ENCODE measurements at places on chromosomes 12 and 14.

DNA sequence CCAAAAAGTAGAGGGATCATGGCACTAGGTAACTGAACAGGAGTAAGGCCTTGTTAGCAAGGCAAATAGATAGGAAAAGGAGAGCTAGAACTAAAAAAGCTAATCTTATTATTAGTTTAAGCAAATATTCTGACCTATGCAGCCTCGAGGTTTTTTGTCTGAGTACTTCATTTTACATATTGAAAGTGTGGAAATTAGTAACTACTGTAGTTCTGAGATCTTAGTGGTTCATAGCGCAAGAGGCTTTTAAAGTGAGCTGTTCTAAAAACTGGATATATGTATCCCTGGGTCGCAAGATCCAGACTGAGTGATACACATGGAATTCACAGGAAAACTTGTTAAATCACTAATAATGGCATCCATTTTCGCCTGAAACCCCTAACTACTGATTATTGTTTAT lies 411.0 kb upstream of the SOX5 start:
- no peak for DNase-seq

GRCh38 chr12:25236626-25237025 lies 14.1 kb downstream of the KRAS start:
- no peak for DNase-seq

GRCh38 chr12:123097561-123098084 lies 53.3 kb downstream of the PITPNM2 start:
- DNase-seq = no peak

- no peak for DNase-seq
Observed at GRCh38 chr14:55265197-55265596, 6.0 kb upstream of the FBXO34 start.

DNA sequence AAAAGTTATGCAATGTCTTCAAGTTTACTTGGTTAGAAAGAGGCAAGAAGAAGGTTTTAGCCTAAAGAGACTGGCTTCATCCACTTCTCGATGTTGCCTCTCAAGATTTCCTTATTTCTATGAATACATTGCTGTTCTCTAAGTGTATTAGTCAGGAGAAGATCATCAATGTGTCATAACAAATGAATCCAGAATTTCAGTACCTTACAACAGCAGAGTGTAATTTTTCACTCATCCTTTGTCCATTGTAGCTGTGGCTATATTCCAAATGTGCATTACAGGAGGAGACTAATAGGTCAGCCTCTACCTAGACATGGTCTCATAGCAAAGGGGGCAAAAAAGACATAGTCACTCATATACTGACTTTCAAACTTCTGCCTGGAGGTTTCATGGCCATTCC lies 579.1 kb downstream of the PRKD1 start:
- DNase-seq = no peak

GRCh38 chr12:75727577-75727976 lies 216.2 kb upstream of the KRR1 start:
- DNase-seq = no peak

DNA sequence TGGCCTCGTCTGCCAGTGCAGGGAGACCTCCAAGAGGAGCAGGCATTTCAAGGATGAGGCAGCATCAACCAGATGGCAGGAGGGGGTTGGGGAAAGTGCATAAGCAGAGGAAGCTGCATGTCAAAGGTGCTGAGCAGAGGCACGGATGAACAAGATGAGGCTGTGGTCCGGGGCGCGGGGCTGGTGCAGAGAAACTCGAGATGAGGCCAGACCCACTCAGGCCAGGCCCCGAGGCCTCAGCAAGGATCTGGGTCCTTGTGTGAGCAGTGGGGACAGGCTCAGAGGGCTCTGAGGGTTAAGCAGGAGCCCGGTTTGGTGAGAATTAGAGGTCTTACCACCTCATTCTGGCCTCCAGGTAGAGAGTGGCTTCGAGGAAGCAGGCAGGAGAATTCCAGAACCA lies 98.8 kb downstream of the DICER1 start:
- no peak for DNase-seq

DNA sequence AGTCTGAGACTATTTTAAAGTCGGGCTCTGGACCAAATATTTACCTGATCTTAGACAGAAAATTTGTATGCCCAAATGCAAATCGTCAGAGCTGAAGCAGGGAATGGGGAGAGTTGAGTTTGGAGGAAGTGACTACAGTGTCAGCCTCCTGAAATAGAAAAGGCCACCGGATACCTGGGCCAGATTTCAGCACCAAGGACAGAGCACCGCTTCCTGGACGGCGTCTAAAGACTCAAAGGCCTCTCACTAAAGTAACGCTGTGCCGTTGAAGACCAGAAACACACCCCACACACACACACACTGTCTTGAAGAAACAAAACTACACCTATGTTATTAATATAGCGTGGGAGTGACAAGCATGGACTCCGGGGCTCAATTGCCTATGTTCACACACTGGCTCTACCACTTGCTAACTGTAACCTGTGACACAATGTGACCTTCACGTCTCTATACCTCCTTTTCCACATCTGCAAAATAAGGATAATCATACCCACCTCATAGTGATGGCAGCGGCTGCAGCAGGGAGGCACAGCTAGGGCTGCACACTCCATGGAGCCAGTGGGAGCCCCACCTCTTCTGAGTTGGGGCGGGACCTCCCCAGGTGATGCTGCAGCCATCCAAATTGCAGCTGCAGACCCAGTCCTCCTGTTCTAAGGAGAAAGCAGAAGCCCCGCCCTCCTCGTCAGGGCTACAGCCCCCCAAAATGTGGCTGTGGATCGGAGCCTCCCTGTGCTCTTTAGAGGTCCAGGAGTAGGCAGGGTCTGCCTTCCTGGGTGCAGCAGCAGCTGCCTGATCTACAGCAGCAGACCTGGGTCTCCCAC lies 35.6 kb downstream of the KRT76 start:
- no peak for DNase-seq

- no peak for DNase-seq
Observed at GRCh38 chr12:129964300-129964699, 60.5 kb upstream of the TMEM132D start.

GRCh38 chr12:105921055-105921454 lies 217.7 kb downstream of the NUAK1 start:
- no peak for DNase-seq
